ENCODE measurements at places on chromosomes 16 and 17.

GRCh38 chr16:35180970-35181369 is 1721.6 kb downstream of the TP53TG3F start:
- DNase-seq, result peak; percentile 75

DNA sequence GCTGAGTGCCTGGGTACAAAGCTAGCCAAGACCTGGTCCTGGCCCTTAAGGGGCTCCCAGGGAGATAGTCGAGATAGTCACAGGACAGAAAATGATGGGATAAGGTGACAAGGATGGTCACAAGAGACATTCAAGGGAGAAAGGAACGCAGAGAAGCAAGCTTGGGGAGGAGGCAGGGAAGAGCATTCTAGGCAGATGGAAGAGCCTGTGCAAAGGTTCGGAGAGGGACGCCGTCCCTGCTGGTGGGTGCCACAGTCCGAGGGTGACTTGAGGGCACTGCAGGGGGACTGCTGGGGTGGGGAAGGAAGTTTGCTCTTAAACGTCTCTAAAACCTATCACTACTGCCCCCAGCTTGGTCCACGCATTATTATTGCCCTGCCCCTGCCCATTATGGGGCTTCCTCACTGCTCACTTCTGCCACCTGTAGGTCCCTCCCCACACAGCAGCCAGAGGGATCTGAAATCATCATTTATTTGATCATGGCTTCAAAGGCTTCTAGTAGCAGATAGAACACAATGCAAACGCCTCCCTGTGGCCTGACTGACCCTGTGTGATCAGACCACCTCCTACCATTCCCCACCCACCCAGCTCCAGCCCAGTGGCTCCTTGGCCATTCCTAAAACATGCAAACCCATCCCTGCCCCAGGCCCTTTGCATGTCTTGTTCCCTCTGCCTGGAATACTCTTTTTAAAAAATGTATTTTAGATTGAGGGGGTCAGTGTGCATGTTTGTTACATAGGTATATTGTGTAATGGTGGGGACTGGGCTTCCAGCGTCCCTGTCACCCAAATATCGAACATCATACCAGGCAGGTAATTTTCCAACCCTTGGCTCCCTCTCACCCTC is 60.3 kb downstream of the RMI2 start:
- DNase-seq, result no peak

DNA sequence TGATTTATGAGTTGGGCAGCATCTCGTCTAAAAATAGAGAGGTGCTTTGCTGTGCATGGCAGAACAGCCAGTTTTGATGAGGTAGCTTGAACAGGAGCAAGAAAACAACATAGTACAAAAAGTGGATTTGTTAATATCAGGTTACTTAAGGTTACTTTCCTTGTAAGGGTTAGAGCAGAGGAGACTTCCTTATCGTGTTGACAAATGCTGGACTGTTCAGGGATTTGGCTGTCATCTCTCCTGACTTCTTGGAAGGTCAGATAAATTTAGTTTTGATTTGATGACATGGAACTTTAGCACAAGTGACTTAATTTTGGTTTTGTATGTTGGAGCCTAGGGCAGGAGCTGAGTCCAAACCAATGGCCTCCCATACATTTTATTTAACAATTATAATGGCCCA is 163.9 kb upstream of the ELAC2 start:
- no peak for DNase-seq

DNA sequence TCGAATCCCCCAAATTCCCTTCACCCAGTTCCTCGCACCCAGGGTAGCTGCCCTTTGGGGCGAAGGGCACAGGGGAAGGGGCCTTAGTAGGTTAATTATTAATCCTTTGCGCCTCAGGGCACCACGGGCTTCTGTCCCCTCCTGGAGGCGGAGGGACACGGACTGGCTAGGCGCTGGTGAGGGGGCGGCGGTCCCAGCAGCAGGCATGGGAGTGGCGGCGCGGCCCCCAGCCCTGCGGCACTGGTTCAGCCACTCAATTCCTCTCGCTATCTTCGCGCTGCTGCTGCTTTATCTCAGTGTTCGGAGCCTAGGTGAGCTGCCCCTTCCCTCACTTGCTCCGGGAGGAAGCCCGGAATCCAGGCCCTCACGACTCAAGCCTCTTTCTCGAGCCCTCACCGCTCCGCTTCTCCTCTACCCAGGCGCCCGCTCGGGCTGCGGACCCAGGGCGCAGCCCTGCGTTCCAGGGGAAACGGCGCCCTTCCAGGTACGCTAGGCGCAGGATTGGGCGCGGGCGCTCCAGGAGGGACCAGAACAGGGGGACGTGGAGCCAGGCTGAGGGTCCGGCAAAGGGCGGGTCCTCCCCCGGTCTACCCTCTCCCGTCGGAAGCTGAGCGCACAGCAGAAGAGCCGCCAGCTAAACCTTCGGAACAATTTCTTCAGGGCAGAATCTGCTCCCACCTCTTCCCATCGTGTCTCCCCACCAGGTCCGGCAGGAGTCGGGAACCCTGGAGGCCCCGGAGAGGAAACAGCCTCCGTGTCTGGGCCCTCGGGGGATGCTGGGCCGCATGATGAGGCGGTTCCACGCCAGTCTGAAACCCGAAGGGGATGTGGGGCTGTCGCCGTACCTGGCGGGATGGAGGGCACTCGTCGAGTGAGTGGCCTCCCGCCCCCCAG is at the start of gene GLTPD2:
TSS of gene GLTPD2 (plus strand) at position 158 of the 894 bp plus-strand sequence. CDS start at position 206, 48 bp downstream.
- DNase-seq, result no peak

All from esophagus muscularis mucosa (tissue), 4 donors.